Small intestine (tissue), 16 donors: ENCODE measurements at places on chromosomes 5 and 9. TPM values are rescaled to one million over a fixed set of nuclear protein-coding genes. Genes with fewer than 3 reads are reported as not detected.

Gene TAF11L5
- not detected for polyA plus RNA-seq

Gene GDF9
- polyA plus RNA-seq: 0.32 TPM

Gene IRX1
- polyA plus RNA-seq: not detected

Gene NTRK2
- not detected for polyA plus RNA-seq

Gene UNC5A
- 0.15 TPM for polyA plus RNA-seq

Gene C5orf52
- polyA plus RNA-seq: not detected

Gene ZBED3
- polyA plus RNA-seq: 2.4 TPM

Gene PCDHGA10
- polyA plus RNA-seq: 0.27 TPM

Gene MOB3B
- polyA plus RNA-seq: 16.9 TPM

GRCh38 chr9:34606905-34607304, 5.0 kb downstream of the RPP25L start:
- peak; percentile 84 for DNase-seq
- no peak overlapping the region for H3K27ac ChIP-seq
- no peaks in the 10 kb centered on the region for H3K27me3 ChIP-seq
- no peak overlapping the region for H3K4me3 ChIP-seq

GRCh38 chr5:118776755-118777154, 211.6 kb downstream of the DTWD2 start:
- no peak overlapping the region for H3K27ac ChIP-seq
- no peaks in the 10 kb centered on the region for H3K4me1 ChIP-seq
- no peaks in the 10 kb centered on the region for H3K27me3 ChIP-seq

- no peaks in the 10 kb centered on the region for H3K27me3 ChIP-seq
- H3K4me3 ChIP-seq: no peak overlapping the region
- peaks cover 5% of the 10 kb centered on the region for H3K4me1 ChIP-seq
- H3K27ac ChIP-seq: no peak overlapping the region
- no peak for DNase-seq
- H3K36me3 ChIP-seq: peaks cover 17% of the 10 kb centered on the region
Observed at GRCh38 chr9:112283582-112284253, 49.7 kb downstream of the PTBP3 start.

DNA sequence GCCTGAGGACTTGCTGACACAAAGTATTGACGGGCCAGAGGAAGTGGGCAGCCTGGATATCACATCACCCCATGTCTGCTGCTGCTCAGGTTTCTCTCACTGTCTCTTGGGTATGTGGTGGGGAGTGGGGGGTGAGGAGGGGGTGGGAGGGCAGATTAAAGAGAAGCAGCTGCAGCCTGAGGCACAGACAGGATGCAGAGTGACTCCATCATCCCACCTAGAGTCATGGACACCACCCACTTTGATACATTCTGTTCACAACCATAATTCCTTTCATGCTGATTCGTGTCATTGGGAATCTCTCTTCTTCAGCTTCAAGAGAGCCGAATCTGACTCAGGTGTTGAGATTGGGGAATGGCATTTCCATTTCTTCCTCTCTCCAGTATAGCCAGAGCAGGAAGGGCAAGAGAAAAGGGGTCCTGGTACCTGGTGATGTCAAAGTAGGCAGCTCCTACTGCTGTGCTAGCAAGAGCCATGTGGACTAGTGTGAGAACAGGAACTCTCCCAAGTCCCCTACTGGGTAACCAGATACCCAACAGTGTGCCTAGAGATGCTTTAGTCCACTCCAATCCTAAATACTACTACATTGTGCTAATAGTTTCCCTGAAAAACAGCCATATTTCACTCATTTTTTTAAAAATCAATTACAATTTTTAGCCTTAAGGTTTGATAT, 22.4 kb downstream of the GRAMD2B start:
- no peaks in the 10 kb centered on the region for H3K27me3 ChIP-seq
- no peak overlapping the region for H3K4me3 ChIP-seq
- H3K36me3 ChIP-seq: peaks cover 2% of the 10 kb centered on the region

DNA sequence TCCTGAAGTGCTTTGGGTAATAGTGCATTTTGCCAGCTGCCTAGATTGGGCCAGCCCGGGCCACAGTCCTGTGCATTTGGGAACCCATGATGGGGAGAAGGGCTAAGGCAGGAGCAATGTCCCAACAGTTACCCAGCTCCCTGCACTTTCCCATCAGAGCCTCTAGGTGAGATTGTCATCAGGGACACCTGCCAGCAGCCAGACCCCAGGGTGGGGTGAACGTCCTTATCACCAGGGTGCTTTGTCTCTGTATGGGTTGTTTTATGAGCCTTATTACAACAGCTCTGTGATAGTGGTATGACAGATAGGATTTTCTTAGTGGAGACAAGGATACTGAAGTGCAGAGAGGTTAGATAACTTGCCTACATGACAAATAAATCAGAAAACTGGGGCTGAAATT, 365.7 kb downstream of the OSTF1 start:
- DNase-seq: peak; percentile 37
- H3K36me3 ChIP-seq: no peaks in the 10 kb centered on the region
- H3K4me3 ChIP-seq: no peak overlapping the region
- no peak overlapping the region for H3K27ac ChIP-seq
- no peaks in the 10 kb centered on the region for H3K27me3 ChIP-seq

GRCh38 chr9:73981405-73981804, 515.7 kb upstream of the RORB start:
- H3K27me3 ChIP-seq: no peaks in the 10 kb centered on the region
- DNase-seq: no peak
- no peak overlapping the region for H3K27ac ChIP-seq
- H3K4me1 ChIP-seq: no peaks in the 10 kb centered on the region

- H3K27me3 ChIP-seq: no peaks in the 10 kb centered on the region
- peak overlapping the region; percentile 0 for H3K27ac ChIP-seq
- H3K4me1 ChIP-seq: peaks cover 14% of the 10 kb centered on the region
- H3K36me3 ChIP-seq: no peaks in the 10 kb centered on the region
Observed at GRCh38 chr5:78544561-78545201, 103.9 kb downstream of the LHFPL2 start.

GRCh38 chr5:126208691-126209090, 214.5 kb upstream of the GRAMD2B start:
- H3K27ac ChIP-seq: no peak overlapping the region
- H3K36me3 ChIP-seq: no peaks in the 10 kb centered on the region
- no peaks in the 10 kb centered on the region for H3K4me1 ChIP-seq
- H3K4me3 ChIP-seq: no peak overlapping the region

- H3K4me1 ChIP-seq: no peaks in the 10 kb centered on the region
- DNase-seq: no peak
- no peak overlapping the region for H3K27ac ChIP-seq
Observed at GRCh38 chr9:136499935-136500910, 17.4 kb upstream of the SEC16A start.

- H3K27ac ChIP-seq: no peak overlapping the region
Observed at GRCh38 chr9:36928210-36928609, 105.9 kb downstream of the PAX5 start.

DNA sequence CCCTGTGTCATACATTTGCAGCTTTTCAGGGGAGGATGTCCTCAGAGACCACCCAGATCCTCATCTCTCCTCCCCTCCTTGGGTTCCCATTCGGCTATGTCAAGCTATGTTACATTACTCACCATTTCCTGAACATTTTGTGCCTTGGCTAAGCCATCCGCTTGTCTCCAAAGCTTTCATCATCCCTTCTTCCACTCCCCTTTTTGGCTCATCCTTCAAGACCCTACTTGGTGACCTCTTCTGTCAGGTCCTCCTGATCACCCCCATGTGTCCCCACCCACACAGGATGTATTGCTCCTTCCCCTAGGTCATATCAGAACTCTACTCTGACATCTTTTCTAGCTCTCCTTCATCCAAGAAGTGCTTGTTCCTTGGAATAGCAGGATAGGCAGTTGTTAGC, 81.8 kb downstream of the BOD1 start:
- no peak overlapping the region for H3K27ac ChIP-seq
- H3K27me3 ChIP-seq: no peaks in the 10 kb centered on the region
- no peak overlapping the region for H3K4me3 ChIP-seq
- no peak for DNase-seq

- H3K36me3 ChIP-seq: no peaks in the 10 kb centered on the region
- no peak overlapping the region for H3K27ac ChIP-seq
- DNase-seq: no peak
Observed at GRCh38 chr5:8784692-8785091, 761.2 kb downstream of the SEMA5A start.

- H3K27ac ChIP-seq: no peak overlapping the region
- H3K36me3 ChIP-seq: no peaks in the 10 kb centered on the region
- DNase-seq: no peak
- H3K4me3 ChIP-seq: no peak overlapping the region
- no peaks in the 10 kb centered on the region for H3K27me3 ChIP-seq
- no peaks in the 10 kb centered on the region for H3K4me1 ChIP-seq
Observed at GRCh38 chr9:5714501-5715401, 85.8 kb downstream of the RIC1 start.

GRCh38 chr5:96140084-96140483, 178.4 kb upstream of the ELL2 start:
- H3K27me3 ChIP-seq: no peaks in the 10 kb centered on the region
- DNase-seq: no peak
- no peak overlapping the region for H3K27ac ChIP-seq
- peaks cover 3% of the 10 kb centered on the region for H3K4me1 ChIP-seq
- H3K4me3 ChIP-seq: no peak overlapping the region
- H3K36me3 ChIP-seq: no peaks in the 10 kb centered on the region
